IPS DF 6.9 (cell line): ENCODE measurements at places on chromosomes 7 and 10.

DNA sequence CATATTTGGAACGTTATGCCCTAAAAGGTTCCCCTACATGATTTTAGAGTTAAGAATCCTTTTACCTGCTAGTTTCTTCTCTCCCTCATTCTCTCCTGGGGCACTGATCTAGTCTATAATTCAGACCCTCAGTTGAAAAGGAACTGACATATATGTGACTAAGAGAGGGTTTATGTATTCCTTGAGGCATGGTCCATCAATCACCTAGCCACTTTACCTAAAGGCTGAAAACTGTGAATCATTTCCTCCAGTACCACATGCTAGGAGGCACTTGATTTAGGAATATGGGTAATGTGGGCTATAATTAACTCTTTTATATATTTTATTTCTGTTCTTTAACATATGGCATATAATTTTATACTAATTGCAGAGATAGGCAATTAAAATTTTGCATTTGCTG, 303.5 kb downstream of the BBS9 start:
- DNase-seq, result no peak

DNA sequence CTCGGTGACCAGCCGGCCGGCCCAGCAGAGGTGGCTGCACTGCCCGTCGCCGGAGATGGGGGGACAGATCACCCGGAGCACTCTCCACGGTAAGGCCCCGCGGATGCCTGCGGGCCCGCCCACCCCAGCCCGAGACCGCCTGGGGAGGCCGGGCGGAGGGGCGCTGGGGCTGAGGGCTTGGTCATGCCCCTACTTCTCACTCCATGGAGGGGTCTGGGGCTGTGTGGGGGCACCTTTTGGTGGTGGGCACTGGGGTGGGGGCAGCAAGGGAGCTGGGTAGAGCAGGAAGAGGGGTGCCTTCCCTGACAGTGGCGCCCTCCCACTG, 61.8 kb downstream of the NEURL1 start:
- no peak for DNase-seq

DNA sequence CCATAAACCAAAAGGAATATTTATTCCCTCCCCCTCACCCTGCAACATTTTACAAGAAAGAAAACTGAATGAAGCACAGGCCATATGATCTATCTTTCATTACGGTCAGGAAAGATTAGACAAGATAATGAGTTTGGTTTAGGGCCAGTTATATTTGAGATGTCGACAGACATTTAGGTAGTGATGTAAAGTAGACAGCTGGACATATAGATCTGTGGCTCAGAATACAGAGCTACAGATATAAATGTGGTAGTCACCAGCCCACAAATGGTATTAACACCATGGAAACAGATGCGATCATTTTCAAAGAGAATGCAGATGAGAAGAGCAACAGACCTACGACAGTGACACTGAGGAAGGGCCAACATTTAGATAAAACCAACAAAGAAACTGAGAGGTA, 142.5 kb downstream of the SRPK2 start:
- no peak for DNase-seq

DNA sequence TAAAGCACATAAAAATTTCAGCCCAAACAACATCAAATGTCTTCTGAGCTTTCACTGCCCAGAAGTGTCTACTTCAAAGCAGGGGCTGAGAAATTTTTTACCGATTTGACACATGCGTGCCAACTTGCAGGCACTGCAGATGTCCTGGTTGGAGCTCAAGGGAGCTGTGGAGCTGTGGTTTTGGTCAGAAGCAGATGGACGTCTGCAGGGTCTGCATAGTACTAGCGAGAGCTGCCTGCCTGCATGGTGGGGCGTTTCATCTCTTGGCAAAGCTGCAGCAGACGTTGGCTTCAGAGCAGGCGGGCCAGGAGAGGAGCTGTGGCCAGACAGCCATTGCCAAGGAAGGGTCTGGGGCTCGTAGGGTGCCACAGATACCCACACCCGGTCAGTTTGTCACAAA, 296.7 kb downstream of the GLRX3 start:
- DNase-seq, result no peak

- DNase-seq, result no peak
Measured at GRCh38 chr7:55212176-55212575, 153.0 kb upstream of the LANCL2 start.

DNA sequence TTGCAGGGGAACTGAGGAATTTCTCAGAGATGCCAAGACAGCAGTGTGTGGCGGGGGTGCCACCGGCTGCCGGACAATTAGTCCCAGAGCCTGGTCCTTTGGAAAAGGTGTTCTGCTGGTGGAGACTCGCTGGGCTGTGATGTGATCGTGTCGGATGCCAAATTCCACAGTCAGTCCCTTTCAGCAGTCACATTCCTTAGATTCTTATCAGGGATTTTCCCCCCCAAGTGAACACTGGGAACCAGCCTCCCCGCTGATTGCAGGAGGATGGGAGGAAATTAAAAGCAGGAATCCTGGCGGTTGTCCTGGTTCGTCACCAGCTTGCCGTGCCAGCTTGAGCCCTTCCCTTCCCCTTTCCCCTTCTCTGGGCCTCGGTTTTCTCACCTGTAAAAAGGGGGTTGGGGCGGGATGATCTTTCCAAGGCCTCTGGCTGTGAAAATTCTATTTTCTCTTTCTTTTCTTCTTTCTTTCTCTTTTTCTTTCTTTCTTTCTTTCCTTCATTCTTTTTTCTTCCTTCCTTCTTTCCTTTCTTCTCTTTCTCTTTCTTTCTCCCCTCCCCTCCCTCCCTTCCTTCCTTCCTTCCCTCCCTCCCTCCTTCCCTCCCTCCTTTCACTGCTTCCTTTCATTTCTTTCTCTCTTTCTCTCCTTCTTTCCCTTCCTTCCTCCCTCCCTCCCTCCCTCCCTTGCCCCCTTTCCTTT, 39.6 kb downstream of the COL26A1 start:
- no peak for DNase-seq

DNA sequence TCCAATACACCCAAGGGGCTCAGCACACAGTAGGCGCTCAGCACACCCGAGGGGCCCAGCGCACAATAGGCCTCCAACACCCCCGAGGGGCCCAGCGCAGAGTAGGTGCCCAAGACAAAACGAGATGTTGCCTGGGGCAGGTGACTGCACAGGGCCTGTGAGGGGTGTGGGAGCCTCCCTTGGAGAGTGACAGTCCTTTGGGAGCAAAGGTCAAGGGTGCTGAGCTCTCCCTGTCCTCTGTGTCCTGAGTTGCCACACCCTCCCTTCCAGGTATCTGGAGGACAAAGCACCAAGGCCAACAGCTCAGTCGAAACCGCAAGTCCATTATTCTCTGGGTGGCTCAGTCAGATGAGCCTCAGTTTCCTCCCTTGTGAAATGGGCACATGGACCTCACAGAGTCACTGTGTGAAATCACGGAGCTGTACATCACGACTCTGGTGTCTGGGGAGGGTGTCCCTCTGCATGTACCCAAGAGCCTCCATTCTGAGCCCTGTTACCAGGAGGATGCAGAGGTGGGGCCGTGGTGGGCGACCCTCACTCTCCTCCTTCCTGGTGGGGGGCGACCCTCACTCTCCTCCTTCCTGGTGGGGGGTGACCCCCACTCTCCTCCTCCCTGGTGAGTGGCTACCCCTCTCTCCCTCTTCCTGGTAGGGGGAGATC, 81.3 kb downstream of the FOXL3 start:
- DNase-seq, result no peak

DNA sequence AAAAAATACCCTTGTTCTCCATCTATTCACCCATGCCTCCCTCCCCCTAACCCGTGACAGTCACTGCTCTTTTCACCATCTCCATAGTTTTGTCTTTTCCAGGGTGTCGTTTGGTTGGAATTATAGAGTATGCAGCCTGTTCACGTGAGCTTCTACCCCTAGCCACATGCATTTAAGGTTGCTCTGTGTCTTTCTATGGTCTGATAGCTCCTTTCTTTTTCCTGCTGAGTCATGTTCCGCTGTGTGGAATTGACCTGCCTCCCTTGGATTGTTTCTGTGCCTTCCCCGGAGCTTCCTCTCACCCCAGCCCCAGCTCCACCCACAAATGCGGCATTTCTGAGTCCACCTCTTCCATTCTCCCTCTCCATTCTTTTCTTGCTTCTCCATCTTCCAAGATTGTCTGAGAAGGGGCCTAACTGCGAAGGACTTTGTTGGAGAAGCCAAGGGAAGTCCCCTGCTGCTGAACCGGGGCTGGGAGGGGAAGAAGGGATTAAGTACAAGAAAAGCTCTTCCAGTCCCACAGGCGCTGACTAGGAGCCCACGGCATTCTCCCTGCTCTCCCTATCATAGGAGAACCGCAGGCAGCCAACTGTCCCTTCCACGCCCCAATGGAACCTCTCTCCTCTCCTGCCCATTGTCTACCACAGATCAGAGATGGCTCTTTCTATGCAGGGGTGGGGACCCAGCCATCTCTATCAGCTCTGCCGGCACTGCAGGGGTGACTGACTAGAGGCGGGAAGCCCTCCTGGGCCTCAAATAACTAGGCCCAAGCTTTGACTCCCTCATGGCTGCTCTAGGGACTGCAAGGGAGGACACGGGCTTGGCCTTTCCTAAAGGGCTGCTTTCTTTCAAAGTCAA, 87.5 kb upstream of the ANLN start:
- no peak for DNase-seq

- no peak for DNase-seq
Measured at GRCh38 chr10:29828956-29829355, 194.2 kb upstream of the SVIL start.

- DNase-seq, result no peak
Measured at GRCh38 chr7:33903791-33904680, 1.3 kb upstream of the BMPER start.

GRCh38 chr7:80432166-80432565, 79.7 kb downstream of the GNAT3 start:
- DNase-seq, result no peak

DNA sequence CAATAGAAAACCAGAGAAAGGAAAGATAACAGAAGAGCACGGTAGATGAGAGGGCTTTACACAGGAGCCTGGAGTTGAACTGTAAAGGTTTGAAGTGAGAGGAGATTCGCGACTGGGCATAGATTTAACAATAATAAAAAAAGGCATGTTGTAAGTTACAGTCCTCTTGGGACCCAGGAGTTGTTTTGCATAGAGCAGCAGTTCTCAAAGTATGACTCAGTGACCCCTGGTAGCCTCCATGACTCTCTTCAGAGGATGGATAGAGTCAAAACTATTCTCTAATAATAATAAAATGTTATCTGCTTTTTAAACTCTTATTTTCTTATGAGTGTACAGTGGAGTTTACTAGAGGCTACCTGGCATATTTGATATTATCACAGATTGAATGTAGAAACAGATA, 262.3 kb downstream of the SORCS3 start:
- DNase-seq, result no peak

DNA sequence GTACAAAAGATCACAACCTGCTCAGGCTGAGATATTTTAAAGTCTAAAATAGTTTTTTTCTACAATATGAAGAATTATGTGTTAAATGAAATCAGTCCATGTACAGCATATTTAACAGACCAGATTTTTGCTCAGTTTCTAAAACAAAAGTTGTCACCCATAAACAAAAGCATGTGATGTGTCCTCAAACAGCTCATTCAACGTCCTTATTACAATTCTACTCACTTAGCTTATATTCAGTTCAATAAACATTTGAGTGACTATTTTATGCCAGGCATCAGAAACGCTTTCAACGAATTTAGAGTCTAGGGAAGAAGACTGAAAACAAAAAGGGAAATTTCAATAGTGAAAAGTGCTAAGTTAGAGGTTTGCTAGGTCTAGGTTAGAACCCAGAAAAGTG, 457.3 kb upstream of the SEMA3A start:
- no peak for DNase-seq

DNA sequence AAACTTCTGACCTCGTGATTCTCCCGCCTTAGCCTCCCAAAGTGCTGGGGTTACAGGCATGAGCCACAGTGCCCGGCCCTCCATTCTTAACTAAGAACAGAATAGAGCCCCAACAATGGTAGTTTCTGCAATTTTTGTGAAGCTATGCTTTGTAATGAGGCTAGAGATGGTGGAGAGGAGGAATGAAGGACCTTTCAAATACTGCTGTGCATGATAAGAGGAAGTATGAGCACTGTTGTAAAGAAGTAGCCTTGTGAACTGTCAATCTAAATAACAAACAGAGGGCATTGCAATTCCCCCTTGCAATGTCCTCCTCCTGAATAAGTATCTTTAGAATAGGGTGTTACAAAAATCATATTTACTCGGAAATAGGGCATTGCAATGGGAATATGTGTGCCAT, 70.2 kb downstream of the EVX1 start:
- DNase-seq, result no peak

DNA sequence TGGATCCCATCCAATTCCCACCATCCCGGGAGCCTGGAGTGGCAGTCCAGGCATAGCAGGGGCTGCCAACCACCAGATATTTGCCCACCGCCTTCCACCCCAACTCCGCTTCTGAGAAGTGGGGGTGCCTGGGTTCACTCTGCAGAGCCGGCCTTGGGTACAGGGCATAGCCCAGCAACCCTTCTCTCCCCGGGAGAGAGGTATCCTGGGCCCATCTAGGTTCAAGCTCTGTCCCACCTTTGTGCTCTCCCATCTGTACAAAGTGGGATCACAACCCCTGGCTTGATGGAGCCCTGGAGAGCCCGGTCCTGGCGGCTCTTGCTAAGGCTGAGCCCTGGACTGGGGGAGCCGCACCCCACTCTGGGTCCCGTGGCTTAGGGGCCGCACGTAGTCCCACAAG, 12.2 kb downstream of the MICALL2 start:
- no peak for DNase-seq

DNA sequence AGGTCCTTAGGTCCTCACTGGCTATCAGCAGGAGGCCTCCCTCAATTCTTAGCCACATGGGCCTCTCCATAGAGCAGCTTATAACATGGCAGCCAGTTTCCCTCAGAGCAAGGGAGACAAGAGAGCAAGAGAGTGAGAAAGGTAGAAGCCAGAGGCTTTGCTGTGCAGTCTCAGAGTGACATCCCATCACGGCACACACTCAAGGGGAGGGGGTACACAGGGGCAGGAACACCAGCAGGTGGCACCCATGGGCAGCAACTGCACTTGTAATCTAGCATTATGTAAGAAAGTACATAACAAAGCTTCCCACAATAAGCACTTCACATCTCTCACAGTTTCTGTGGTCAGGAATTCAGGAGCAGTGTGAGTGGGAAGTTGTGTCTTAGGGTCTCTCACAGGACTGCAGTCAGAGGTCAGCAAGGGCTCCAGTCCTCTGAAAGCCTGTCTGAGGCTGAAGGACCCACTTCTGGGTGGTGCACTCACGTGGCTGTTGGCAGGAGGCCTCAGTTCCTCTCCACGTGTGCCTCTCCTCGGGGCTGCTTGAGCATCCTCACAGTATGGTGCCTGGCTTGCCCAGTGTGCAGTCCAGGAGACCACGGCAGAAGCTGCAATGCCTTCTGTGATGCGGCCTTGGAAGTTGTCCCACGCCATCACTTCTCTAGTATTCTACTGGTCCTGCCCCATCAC, 159.4 kb downstream of the OAT start:
- DNase-seq, result no peak

GRCh38 chr7:18495412-18496340, at the start of gene HDAC9:
TSS of gene HDAC9 (plus strand) at chr7:18495749. CDS start at chr7:18496303, 554 bp downstream.
- DNase-seq, result peak; percentile 47

DNA sequence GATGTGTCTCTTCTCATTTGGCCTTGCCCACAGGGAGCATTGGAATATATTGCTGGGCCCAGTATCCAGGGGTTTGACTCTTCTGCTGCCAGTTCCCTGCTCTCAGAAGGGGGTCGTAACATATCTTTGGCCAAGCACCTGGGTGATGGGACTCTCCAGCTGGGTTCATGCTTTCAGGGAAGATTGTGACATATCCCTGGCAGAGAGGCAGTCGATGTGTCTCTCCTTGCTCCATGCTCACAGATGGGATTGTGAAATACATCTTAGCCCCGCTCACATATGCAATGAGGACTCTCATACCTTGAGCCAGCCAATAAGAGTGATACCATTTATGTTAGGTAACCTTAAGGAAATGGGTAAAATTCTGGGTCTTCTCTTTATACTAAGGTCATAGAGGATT, 39.2 kb upstream of the ZNF680 start:
- no peak for DNase-seq

GRCh38 chr10:48958598-48959190, 19.1 kb upstream of the LRRC18 start:
- no peak for DNase-seq
